ENCODE measurements at places on chromosomes 5 and 9.

GRCh38 chr9:5839572-5839902 is 6.6 kb upstream of the ERMP1 start:
- no peak for DNase-seq

GRCh38 chr5:160285316-160285715 is 27.0 kb downstream of the CCNJL start:
- no peak for DNase-seq

- no peak for DNase-seq
Measured at GRCh38 chr9:106718936-106719335, 144.0 kb upstream of the ZNF462 start.

DNA sequence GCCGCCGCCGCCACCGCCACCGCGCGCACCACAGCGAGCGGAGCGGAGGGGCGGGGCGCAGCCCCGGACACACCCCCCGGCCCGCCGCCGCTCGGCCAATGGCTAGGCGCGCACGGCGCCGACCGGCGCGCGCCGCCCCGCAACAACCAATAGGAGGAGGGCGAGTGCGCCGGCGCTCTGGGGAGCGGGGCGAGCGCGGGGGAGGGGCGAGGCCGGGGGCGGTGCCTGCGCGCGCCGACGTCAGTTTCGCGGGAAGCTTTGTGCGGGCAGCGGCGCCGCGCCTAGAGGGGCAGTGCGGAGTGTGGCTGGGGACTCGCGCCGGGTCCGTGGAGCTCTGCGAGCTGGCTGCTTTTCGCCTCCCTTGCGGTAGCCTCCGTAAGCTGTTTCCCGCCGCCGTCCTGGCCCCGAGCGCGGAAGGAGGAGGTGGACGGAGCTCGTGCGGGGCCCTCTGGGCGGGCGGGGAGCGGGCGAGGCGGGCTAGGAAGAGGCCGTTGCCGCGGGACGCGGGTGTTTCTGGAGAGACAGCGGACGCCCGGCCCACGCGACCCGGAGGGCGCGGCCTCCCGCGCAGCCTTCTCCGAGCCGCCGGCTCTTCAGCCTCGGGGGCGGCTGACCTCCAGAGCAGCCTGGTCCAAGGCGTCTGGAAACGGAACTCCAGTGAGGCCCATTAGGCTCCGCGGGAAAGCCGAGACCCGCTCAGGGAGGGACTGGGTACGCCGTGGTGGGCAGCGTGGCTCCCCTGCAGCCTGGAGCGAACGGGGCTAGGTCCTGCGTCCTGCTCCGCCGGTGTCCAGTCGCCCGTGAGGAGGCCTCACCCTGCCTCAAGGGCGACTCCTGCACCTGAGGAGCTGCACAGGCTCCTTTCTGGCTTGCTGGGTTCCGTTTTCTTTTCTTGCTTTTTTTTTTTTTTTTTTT is at the start of gene ZMYND19:
ZMYND19 (minus strand) TSS at position 44 of the 915 bp plus-strand sequence. CDS start 249 bp downstream, outside the sequence.
- peak; percentile 83 for DNase-seq

- DNase-seq = no peak
Measured at GRCh38 chr9:111957856-111958631, 61.4 kb downstream of the UGCG start.
